ENCODE measurements at places on chromosomes 5 and 9. TPM values are rescaled to one million over a fixed set of nuclear protein-coding genes. Genes with fewer than 3 reads are reported as not detected.

GRCh38 chr5:124052201-124052600 is 540.2 kb downstream of the CSNK1G3 start:
- H3K36me3 ChIP-seq: no peaks in the 10 kb centered on the region
- H3K27ac ChIP-seq: no peak overlapping the region
- no peak overlapping the region for H3K4me3 ChIP-seq
- no peaks in the 10 kb centered on the region for H3K27me3 ChIP-seq
- no peak for DNase-seq

DNA sequence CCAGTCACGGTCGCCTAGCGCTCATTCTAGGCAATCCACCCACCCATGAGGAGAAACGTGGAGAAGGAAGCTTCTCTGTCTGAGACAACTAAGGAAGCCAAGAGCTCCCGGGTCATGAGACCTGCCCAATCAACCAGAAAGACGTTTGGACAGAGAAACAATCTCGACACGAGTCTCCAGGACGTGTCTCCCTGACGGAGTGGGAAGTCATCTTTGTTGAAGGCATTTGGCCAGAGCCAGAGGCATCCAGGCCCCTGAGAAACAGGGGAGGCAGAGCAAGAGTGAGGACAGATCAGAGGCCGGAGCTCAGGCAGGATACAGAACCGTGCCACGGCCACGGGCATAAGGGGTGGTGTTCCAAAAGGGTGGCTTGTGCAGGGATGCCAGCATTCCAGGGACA is 479.0 kb downstream of the SPATA31A7 start:
- H3K27me3 ChIP-seq: no peaks in the 10 kb centered on the region
- H3K27ac ChIP-seq: no peak overlapping the region
- H3K4me3 ChIP-seq: no peak overlapping the region
- H3K36me3 ChIP-seq: no peaks in the 10 kb centered on the region
- DNase-seq: no peak

The GARIN3 gene
- polyA plus RNA-seq: not detected

The ZFP2 gene
- not detected for polyA plus RNA-seq

- H3K36me3 ChIP-seq: no peaks in the 10 kb centered on the region
- DNase-seq: no peak
- no peaks in the 10 kb centered on the region for H3K27me3 ChIP-seq
- no peak overlapping the region for H3K27ac ChIP-seq
These were observed 2.2 kb upstream of the ALDOB start for GRCh38 chr9:101437806-101438232.
